NCI-H526 treated with DMSO at 0.1 percent for 48 hours (cell line): ENCODE measurements at places on chromosomes 1 and 21.

DNA sequence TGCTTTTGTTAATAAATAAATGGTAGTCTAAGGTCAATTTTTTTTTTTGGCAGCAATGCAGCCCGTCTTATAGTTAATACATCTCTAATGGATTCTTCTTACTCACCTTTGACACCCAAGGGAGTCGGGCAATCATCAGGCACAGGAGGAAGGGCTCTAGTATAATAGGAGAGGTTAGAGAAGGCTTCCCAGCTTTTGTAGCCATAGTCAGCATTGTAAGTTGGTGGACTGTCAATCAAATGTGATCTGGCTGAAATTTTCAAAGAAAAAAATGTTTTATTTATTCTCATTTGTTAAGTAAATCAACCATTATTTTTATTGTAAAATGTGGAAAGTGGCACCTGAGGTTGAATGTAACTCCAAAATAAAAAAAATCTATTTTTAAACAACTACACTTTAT, 2.1 kb downstream of the PTGS2 start:
- DNase-seq, result no peak

DNA sequence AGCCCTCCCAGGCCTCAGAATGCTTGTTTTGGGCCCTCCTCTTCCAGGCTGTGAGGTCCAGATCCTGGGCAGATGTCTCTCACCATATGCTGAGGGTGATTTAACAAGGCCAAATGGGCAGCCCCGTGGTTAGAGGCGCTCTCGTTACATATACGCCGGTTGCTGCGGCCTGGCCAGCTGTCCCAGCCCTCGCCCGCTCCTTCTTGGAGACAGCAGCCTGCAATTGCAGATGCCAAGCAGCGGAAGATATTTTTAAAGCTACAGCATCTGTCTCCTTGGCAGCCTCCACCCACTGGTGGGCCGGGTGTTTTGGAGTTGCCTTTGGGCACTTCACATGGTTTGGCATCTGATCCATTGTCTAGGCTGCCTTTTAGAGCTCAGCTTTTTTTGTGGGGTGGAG, 178.8 kb upstream of the NFIA start:
- no peak for DNase-seq

DNA sequence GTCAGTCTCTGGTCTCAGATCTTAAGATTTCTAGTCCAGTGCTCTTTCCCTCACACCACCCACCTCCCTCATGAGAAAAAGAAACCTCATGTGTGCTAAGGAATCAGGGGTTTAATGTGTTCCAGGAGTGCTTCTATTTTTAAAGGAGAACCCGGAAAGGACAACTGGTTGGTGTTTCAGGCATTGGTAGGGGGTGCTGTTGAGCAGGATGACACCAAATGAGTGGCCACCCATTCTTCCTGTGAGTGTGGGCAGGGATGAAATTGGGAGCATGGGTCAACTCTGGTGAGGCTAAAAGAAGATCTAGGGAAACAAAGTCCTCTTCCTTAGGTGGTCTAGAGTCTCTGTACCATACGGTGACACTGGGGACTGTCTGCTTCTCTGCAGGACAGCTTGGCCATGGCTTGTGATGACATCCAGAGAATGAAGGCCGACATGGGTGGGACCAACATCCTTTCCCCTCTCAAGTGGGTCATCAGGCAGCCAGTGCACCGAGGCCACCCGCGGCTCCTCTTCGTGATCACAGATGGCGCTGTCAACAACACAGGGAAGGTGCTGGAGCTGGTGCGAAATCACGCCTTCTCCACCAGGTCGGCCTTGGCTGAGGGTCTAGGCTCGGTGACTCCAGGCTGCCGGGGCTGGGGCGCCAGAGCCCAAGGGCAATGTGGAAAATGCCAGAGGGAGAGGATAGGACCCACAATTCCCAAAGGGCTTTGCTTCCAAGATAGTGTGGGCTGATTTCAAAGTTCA, 39.3 kb downstream of the VWA5B1 start:
- no peak for DNase-seq

GRCh38 chr1:226687426-226687825, 51.7 kb downstream of the ITPKB start:
- no peak for DNase-seq

GRCh38 chr21:25039461-25040380, 567.6 kb downstream of the MRPL39 start:
- peak; percentile 8 for DNase-seq

- no peak for DNase-seq
These were observed 46.0 kb upstream of the POFUT2 start for GRCh38 chr21:45333583-45334121.

- DNase-seq, result no peak
These were observed 213.9 kb downstream of the PATJ start for GRCh38 chr1:61956016-61956645.

GRCh38 chr1:246733704-246734103, 9.5 kb downstream of the SCCPDH start:
- DNase-seq, result no peak

- DNase-seq, result no peak
These were observed 189.4 kb upstream of the FGGY start for GRCh38 chr1:59107516-59107915.

GRCh38 chr1:5751833-5752745, 240.1 kb downstream of the NPHP4 start:
- no peak for DNase-seq

- DNase-seq, result no peak
These were observed 34.0 kb upstream of the SSX2IP start for GRCh38 chr1:84724128-84724860.

- DNase-seq, result no peak
These were observed 25.5 kb upstream of the ZNF281 start for GRCh38 chr1:200435200-200435780.

GRCh38 chr1:231159963-231160761, 1.7 kb upstream of the TRIM67 start:
- DNase-seq, result no peak

DNA sequence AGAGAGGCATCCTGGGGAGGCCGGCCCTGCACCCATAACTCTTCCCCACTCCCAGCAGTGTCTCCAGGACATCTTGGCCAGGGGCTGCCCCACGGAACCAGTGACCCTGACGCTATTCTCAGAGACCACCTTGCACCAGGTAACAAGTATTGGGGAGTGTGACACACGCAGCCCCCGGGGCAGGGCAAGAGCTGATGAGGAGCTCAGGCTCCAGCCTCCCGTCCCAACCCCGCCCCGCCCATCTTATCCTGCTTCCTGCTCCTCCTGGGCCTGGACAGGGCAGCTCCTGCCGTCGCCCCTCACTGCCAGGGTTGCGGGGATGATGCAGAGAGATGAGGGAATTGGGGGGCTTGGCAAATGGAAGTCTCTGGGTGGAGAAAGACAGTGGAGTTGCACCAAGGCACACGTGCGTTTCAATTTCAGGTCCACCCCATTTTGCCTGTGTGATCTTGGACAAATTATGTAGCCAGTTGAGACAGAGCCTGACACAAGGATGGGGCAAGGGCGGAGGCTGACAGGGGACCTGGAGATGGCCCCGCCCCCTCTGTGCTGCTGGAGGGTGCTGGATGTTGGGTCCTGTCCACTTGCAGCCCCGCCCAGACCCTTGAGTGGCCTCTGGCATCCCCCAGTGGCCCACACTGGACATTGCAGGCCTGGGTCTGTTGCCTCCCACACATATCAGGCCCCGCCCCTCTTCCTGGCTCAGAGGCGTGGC, 10.7 kb downstream of the CLCNKA start:
- peak; percentile 57 for DNase-seq

DNA sequence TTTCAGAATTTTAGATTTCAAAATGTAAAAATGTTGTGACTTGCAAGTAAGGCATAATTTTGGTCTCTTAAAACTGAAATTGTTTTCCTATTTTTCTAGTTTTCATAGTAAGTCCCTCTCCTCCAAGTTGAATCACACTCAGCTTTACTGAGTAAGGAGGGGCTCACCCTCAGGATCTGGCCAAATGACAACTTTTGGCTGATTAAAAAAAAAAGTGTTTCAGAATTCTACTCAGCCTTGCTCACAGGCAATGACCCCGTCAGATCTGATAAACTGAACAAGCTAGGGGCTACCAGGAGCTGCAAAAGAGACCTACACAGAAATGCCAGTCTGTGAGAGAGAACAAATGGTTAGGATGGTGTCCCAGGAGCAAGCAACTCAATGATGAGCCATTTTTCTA, 159.8 kb downstream of the PBX1 start:
- no peak for DNase-seq

GRCh38 chr1:42788021-42788420, 3.2 kb downstream of the TMEM269 start:
- no peak for DNase-seq

- DNase-seq, result no peak
These were observed 140.9 kb upstream of the ARHGEF16 start for GRCh38 chr1:3313576-3313950.

- DNase-seq, result no peak
These were observed 164.0 kb downstream of the PGBD5 start for GRCh38 chr1:230261928-230262650.
